ENCODE measurements at places on chromosomes 1 and 21.

- peak; percentile 74 for DNase-seq
Measured at GRCh38 chr1:48206371-48206770, 16.1 kb upstream of the SLC5A9 start.

- DNase-seq: no peak
Measured at GRCh38 chr1:206112600-206113301, 4.4 kb downstream of the AVPR1B start.

- DNase-seq: no peak
Measured at GRCh38 chr21:34113842-34114241, 40.5 kb downstream of the MRPS6 start.

- no peak for DNase-seq
Measured at GRCh38 chr21:26528882-26529281, 44.2 kb downstream of the CYYR1 start.

DNA sequence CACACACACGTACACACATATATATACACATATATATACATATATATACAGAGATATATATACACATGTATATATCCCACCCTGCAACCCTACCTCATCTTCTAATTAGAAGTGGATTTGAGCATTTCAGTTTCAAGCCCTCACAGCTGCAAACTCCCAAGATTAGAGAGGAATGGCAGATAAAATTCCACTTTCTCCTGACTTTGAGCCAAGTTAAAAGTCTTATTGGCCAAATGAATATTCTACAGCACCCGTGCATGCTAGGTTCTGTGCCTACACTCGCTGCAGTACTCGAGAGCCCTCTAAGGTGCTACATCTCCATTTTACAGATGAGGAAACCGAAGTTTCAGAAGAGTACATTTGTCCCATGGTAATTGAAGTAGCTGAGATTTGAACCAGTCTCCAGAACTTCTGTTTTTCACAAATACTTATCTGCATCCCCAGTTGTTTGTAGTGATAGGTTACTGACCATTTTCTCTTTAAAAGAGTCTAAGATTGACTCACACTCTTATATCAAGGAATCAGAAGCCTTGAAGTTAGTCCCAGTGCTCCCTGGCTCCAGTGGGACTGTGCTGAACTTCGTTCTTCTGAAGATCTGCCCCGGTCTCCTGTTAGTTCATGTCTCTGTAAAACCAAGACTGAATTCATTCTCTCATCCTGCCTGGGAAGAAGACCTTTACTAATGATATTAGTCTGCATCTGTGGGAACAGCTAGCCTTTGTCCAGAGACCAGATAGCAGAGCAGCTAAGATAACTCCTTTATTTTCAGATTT, 292.1 kb downstream of the TM2D1 start:
- DNase-seq: no peak

- DNase-seq: no peak
Measured at GRCh38 chr1:240591078-240591477, 20.9 kb downstream of the GREM2 start.

DNA sequence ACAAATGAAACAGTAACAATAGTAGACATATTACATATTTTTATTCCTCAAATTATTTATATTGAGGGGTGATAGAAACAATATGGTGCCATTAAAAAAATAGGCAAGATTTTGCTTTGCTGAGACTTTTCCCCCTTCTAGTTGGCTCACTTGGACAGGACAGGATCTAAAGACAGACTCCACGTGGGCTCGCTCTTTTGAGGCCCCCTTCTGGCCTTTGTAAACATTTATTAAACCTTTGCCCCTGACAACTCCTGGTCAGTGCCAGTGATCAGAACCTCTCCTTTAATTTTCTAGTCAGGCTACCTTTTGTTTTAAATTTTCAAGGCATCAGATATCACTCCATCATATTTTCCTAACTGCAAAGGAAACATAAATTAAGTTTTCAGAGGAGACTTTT, 49.7 kb upstream of the IFI44L start:
- DNase-seq: no peak

DNA sequence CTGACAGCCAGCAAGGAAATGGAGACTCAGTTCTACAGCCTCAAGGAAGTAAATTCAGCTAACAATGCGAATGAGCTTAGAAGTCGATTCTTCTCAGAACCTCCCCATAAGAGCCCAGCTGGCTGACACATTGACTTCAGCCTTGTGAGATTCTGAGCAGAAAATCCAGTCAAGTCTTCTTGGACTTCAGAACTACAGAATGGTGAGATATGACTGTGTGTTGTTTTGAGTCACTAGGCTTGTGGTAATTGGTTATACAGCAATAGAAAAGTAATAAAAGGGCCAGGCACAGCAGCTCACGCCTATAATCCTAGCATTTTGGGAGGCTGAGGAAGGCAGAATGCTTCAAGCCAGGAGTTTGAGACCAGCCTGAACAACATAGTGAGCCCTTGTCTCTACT, 161.8 kb upstream of the IVNS1ABP start:
- no peak for DNase-seq

- DNase-seq: no peak
Measured at GRCh38 chr1:155051777-155052398, 772 bp downstream of the ADAM15 start.
